Kidney epithelial cell (primary cell): ENCODE measurements at places on chromosomes 3 and 15.

- no peak for DNase-seq
Measured at GRCh38 chr3:173902871-173903270, 505.3 kb downstream of the NLGN1 start.

GRCh38 chr15:42992626-42993025 lies 72.0 kb upstream of the TTBK2 start:
- no peak for DNase-seq

DNA sequence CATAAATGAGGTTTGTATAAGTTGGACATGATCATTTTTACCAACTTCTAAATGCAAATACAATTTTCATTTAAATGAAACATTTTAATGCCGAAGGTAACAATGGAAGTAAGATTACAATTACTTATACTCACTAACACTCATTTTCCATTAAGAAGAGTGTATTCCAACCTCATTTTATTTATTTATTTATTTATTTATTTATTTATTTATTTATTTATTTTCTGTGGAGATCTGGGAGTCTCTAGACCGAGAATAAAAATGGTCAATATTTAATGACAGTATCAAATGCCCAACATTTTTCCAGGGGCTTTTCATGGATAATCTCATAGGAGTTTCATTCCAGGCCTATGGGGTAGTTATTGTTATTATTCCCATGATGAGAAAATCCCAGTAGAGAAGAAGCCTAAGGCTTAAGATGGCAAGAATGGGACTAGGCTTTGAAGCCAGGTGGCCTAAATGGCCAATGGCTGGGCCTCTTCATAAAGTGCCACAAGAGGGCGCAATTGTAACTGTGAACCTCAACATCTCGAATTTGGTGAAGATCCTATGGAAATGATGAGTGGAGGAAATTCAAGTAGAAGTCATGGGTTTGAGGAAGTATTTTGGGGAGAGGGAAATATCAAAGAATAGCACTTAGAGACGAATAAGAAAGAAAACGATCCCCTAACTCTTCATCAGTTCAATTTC lies 21.3 kb downstream of the VGLL3 start:
- no peak for DNase-seq

- peak; percentile 12 for DNase-seq
Measured at GRCh38 chr15:55694652-55695150, 48.3 kb downstream of the PRTG start.

GRCh38 chr3:88947013-88947412 lies 160.4 kb upstream of the EPHA3 start:
- no peak for DNase-seq

- no peak for DNase-seq
Measured at GRCh38 chr3:59262076-59262498, 212.3 kb upstream of the CFAP20DC start.

- DNase-seq, result no peak
Measured at GRCh38 chr3:98655666-98656065, 62.3 kb upstream of the CPOX start.
